Activated naive CD8-positive, alpha-beta T cell treated with anti-CD3 and anti-CD28 coated beads, Interleukin-2, amount 50 U/mL, for 16 hours (primary cell): ENCODE measurements at places on chromosomes 3 and 15.

DNA sequence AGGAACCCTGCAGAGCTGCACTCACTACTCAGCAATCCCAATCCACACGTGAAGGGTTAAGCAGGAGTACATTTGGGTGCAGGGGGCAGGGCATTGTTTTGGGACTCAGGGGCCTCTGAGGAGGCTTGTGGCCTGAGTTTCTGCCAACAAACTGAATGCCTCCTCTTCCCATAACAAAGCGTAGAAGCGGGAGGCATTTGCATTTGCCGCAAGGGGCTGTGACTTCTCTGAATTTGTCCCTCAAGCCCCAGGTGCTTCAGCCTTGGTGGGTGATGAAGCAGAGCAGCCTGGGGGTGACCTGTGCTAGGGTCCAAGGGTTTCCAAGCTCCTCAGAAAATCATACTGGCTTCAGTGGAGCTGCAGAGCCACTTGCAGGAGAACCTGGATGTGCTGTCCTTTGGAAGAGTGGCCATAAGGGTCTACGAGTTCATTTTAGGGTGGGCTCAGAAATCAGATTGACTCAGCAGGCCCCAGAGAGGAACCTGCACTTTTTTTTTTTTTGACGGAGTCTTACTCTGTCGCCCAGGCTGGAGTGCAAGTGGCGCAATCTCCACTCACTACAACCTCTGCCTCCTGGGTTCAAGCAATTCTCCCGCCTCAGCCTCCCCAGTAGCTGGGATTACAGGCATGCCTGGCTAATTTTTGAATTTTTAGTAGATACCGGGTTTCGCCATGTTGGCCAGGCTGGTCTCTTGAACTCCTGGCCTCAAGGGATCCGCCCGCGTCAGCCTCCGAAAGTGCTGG, 1.4 kb upstream of the RPSA start:
- DNase-seq = no peak

DNA sequence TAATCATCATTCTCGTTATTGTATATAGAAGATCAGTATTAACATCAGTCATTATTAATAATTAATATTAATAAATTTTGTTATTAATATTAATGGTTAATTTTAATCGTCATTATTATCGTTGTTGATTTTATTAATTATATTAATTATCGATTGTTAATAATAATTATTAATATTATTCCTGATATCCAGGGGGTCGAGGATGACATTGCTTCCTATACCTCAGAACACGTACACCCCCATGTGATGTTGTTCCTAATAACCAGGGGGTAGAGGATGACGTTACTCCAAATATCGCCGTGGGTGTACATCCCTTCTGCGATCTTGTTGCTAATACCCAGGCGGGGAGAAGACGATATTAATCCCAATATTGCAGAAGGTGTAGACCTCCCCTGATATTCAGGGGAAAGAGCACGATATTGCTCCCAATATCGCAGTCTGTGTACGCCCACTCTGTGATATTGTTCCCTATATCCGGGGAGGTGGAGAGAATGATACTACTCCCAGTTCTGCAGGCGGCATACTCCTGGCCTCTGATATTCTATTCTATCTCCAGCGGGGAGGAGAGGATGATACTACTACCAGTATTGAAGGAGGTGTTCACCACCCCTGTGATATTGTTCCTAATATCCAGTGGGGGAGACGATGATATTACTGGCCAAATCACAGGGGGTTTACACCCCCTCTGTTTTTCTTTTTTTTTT, 22.3 kb upstream of the BMF start:
- DNase-seq = no peak

- DNase-seq = no peak
Measured at GRCh38 chr15:42332331-42332730, 27.0 kb upstream of the CAPN3 start.

DNA sequence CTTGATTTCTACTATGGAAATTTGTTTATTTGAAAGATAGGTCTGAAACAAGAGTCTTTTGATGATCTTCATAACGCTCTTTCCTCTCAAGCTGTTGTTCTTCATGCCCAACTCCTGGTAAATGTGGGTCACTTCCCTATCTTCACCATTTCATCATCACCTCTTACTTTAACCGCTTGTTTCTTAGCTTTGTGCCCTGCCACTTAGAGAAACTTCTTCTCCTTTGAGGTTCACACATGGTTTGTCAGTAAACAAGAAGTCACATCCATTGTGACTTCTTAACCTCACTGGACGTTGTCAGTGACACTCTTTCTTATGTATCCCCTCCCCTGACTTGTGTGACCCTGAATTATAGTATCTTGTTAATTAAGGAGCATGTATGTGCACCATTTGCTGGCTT, 16.9 kb upstream of the P2RY13 start:
- no peak for DNase-seq

DNA sequence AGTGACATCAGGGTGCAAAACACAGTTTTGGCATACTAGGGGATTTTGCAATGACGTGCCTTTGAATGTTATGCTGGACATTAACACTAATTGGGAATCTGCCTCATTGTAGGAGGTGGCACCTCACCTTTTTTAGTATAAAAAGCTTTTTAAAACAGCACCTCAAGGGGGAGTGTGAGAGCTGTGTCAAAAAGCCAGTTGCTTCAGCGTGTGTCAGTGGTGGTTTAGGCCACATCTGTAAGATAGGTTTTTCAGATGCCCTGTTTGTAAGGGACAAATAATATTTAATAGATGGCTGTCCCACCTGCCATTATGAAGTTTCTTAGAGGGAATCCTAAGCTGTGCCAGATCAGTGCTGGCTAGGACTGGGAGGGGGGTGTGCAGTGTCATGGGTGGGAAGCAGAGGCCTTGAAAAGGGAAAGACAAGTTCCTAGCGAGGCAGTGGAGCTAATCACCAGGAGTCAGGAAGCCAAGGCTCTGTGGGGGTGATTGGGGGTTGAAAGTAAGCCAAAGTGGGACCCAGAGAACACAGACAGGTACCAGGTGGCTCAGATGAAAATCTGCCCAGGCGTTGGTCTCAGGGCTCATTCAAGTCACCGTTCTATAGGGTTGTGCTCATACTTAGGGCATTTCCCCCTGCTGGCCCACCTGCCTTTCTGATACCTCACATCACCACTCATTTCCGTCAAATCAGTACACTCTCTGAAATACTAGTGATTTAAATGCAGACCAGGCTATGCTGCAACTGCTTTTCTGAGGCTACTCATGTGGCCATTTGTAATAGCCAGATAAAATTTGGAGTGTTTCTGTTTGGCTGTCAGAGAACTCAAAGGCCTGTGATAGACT, 120.5 kb downstream of the BBX start:
- no peak for DNase-seq

DNA sequence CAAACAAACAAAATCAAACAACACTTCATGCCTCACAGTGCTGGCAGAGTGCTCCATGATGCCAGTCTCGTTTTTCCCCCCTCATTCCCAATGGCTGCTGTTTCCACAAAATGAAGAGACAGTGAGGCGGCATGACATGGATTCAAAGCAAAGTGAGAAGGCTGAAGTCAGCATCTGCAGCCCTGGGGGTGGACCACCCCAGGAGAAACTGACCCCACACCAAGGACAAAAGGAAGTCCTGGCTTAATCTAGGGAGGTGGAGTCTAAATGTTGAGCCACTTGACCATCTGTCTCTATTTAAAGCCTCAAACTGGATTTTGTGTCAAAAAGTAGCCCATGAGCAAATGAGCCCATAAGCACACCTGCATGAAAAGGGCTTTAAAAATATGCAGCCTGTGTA, 151.2 kb upstream of the RORA start:
- DNase-seq = no peak

- DNase-seq = no peak
Measured at GRCh38 chr3:29195056-29195455, 85.8 kb upstream of the RBMS3 start.

DNA sequence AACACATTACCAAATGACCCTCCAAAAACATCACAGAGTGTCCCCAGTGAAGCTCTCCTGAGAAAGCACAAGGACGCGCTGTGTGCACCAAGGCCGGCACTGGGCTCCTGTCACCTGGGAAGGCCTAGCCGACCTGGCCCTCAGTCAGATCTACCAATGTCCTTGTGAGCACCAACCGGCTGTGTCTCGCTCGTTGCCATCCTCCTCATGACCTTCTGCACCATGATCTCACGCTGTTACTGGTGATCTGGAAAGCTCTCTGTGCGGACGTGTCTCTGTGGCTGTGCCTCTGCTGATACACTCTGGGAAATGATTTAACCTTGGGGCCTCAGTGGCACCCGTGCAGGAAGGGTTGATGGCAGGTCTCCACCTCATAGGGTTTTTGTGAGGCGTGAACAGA, 24.2 kb downstream of the ZXDC start:
- DNase-seq = no peak

DNA sequence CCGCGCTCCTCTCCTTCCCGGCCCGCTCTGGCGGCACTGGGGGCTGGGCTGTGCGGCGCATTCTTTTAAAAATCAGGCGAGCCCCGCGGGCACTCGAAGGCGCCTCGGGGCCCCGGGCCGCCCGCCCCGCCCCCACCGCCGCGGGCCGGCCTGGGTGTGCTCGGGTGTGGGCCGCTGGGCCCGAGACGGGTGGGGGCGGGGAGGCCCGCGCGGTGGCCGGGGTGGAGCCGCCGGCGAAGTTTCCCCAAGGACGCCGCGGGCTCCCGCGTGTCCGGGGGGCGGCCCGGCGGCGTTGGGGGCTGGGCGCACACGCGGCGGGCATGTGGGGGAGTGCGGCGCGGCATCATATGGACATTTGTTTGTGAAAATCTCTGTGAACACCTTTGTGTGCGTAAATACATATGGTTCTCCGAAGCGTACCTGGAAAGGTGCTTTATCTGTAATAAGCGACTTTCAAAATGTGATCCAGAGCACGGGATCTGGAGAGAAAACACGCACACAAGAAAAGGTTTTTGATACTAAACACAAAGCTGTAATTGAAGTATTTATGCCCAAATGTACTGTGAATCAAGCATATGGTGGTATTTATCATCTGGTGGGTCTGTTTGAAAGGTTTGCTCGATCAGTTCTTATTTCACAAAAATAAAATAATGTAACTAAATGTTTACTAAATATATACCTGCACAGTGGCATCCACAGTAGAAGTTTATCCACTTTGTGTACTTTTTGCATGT, 612 bp upstream of the TBL1XR1 start:
- DNase-seq = peak; percentile 6

GRCh38 chr3:155217591-155217990, 75.9 kb downstream of the STRIT1 start:
- DNase-seq = no peak

DNA sequence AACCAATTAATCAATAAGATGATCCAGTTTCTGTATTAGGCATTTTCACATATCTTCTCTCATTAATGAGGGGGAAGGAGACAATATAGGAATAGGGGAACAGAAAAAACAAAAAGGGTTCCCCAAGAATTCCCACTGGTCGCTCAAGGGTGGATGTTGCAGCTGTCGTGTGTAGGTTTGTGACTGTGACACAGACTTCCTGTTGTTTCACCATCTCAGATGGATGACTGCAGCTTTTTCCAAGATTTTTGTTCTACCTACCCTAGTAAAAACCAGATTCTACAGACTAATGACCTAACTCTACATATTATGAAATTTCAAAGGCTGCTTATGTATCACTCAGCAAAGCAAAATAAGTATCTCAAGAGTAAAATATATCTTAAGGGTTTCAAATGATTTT, 73.7 kb upstream of the MB21D2 start:
- no peak for DNase-seq

DNA sequence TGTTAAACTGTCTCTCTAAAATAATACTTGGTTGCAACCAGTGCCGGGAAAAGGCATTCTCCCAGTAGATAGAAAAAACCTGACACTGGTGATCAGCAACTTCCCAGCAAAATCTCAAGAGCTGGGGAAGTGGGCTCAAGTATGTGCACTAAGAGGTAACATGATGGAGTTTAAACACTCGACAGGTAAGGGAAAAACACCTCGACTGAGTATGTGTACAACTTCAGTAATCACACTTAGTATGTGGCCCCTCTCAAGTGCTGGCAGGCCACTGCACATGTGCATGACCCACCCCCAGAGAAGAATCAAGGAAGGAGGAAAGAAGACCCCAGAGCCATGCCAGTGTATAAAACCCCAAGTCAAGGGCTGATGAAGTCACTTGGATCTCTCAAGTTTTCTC, 27.4 kb downstream of the SPESP1 start:
- DNase-seq = no peak

DNA sequence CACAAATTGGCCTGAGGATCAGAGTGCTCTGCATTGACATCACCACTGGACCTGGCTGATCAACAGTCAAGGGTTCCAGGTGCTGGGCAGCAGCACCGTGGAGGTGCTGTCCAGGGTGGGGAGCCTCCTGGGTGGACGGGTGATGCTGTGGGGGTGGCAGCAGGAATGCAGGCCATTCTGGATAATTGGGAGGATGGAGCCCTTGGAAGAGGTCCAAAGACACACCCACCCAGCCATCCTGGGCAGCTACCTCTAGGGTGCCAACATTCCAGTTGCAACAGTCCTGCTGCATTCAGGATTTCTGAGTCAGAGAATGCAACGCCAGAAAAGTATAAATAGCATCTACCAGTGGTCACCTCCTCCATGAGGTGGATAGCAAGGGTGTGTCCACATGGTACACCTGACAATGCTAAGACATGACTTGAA, 26.8 kb downstream of the STARD5 start:
- no peak for DNase-seq

- DNase-seq = no peak
Measured at GRCh38 chr3:41328926-41329325, 129.6 kb downstream of the CTNNB1 start.

- DNase-seq = no peak
Measured at GRCh38 chr15:98980899-98981228, 26.7 kb downstream of the PGPEP1L start.

- no peak for DNase-seq
Measured at GRCh38 chr3:166274351-166275023, 437.3 kb upstream of the BCHE start.

DNA sequence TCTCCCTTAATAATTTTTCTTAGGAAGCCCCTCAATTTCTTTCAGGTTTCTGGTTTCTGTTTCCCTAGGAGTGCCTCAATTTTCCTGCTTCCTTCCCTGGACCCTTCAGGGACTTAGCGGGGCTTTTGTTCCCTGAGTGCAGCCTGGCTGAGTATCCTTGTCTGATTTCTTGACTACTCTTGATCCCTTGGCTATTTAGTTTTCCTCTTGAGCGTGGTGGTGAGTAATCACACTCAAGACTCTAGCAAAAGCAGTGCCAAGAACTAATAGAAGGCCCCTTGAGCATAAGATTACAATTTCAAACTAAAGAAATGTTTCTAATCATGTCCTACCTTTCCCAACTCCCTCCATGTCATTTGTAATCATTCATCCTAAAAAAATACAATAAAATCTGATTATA, 94.3 kb upstream of the C3orf80 start:
- DNase-seq = no peak

DNA sequence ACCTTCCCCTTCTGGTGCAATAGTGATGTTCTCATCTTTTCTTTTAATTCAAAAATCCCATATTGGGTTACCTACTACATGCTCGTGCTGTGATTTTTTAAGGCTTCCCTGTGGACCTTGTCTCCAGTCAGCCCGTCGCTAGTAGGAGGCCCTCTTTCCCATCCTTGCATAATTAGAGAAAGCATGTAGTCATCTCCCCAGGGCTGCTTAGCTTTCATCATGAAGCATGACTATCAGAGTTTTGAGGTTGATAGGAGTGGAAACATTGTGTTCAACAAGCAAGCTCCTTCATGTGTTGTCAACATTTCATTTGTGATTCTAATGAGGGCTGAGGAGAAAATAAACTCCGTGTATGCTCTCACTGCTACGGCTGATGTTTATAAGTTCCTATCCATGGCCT, 8.7 kb upstream of the LRTM1 start:
- DNase-seq = no peak

GRCh38 chr3:48318713-48319468, 14.6 kb downstream of the SPINK8 start:
- no peak for DNase-seq

- no peak for DNase-seq
Measured at GRCh38 chr3:27165321-27165721, 203.9 kb downstream of the NEK10 start.

GRCh38 chr3:190699776-190700175, 162.7 kb downstream of the GMNC start:
- no peak for DNase-seq
